ENCODE measurements at places on chromosomes 2 and 18.
A peak's percentile ranks its signal among the peaks of the same experiment; 100 is the strongest.

DNA sequence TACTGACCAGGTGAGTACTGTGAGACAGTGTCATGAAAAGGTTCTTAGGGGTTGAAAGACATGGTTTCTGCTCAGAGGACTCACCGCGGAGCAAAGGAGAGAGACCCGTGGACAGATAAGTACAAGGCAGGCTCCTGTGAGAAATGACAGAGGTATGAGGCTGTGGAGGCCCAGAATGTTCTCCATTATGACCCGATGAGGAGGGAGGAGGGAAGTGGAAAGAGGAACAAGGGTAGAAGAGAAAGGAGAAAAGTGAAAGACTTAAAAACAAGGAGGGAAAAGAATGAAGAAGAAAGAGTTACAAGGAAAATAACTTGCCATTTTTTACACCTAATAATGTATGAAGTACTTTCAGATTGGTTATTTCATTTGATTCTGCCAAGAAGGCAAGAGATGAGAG, 29.8 kb downstream of the MAPRE3 start:
- DNase-seq, result no peak

GRCh38 chr18:78292618-78293380, 686.8 kb upstream of the SALL3 start:
- DNase-seq, result no peak

DNA sequence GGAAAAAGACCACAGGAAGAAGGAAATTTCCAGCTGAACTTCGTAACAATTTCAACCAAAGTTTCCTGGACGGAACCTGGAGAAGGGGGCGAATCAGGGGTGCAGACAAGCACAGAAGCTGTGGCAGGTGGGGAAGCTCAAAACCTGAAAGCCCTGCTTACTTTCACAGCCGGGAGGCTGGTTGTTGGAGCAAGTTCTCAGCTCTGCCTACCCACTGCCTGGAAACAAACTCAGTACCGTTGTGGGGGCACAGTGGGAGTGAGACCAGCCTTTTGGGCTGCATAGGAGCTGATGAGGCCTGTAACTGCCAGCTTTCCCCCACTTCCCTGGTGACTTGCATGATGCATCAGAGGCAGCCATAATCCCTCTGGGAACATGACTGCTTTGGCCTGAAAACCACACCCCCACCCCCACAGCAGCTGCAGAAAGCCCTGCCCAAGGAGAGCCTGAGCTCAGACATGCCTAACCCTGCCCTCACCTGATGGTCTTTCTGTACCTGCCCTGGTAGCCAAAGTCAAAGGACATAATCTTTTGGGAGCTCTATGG, 207.0 kb upstream of the VWC2L start:
- DNase-seq, result no peak

DNA sequence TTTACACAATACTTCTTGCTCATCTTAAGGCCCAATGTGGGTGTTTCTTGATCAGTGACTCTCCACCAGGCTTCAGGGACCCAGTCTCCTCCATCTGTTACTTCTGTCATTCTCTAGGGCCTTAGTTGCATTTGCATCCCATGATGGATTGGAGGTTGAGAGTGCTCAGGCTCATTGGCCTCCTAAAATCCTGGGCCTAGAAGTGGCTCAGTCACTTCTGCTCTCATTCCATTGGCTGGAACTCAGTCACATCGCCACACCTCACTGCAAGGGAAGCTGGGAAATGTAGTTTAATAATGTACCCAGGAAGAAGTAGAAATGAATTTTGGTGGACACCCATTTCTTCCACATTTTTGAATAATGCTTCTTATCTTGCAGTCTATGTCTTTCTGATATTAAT, 223.5 kb downstream of the HRH4 start:
- no peak for DNase-seq

- DNase-seq, result no peak
Observed at GRCh38 chr2:64112016-64112415, 32.2 kb downstream of the PELI1 start.

GRCh38 chr2:189337656-189338055, 103.6 kb upstream of the WDR75 start:
- peak; percentile 52 for DNase-seq

Data from brain pericyte (primary cell).